ENCODE measurements at places on chromosomes 12 and 14.

DNA sequence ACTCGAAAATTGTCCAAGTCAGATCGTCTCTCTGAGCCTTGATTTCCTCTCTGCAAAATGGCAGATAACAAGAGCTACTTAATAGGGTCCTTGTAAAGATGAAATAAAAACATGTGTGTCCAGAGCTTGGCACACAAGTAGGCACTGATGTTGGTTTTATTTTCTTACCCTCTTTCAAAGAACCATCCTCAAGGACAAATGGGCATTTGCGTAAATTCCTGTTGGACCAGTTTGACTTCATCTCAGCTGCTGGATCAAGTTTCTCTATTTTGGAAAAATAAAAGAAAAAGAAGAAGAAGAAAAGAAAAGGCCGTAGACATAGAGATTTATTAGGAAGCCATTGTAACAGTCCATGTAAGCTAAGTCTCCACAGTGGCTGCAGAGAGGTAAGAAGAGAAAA is 47.2 kb downstream of the MAP1LC3B2 start:
- DNase-seq, result no peak

DNA sequence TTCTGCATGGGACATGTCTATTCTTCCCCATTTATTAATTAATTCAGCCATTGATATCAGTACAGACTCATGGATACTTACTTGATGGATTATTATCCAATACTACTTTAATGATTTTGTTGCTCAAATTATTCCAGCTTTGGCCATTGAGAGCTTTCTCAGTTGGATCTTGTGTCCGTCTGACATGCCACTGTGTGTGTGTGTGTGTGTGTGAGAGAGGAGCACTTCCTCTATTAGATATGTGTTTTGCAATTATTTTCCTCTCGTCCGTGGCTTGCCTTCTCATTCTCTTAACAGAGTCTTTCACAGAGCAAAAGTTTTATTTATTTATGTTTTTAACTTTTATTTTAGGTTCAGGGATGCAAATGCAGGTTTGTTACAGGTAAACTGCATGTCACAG is 194.2 kb downstream of the ADGRD1 start:
- no peak for DNase-seq

DNA sequence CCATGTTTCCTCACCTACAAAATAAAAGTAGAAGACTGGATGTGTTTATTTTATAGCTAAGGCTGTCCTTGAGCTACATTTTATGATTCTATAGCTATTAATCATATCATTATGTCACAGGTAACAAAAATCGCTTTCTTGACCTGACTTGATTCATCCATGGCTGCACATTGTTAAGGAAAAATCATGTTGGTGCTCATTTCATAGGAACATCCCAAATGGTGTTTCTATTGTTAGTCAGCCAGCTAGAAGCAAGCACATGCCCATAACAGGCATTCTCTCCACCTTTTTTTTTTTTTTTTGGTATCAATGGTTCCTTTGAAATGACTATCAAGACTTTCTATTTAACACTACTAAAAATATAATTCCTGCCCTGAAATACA is 45.3 kb upstream of the PTHLH start:
- no peak for DNase-seq

DNA sequence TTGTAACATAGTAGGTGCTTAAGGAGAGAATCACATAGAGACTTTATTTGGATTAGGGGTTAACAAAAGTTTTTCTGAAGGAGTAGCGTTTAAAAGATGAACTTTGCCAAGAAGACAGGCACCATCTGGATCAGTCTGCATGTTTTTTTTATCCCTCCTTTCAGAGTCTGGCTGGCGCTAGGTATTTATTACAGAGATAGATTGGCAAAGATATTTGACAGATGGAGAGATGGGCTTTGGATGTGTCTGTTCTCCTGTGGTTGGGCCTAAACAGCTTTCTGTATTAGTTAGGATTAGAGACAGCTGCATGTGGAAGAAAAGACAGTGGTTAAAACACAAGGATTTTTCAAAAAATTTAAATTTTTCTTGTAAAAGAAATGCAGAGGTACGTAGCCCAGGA is 133.9 kb downstream of the C12orf75 start:
- no peak for DNase-seq

GRCh38 chr12:68354977-68355541 is 22.9 kb upstream of the MDM1 start:
- no peak for DNase-seq

DNA sequence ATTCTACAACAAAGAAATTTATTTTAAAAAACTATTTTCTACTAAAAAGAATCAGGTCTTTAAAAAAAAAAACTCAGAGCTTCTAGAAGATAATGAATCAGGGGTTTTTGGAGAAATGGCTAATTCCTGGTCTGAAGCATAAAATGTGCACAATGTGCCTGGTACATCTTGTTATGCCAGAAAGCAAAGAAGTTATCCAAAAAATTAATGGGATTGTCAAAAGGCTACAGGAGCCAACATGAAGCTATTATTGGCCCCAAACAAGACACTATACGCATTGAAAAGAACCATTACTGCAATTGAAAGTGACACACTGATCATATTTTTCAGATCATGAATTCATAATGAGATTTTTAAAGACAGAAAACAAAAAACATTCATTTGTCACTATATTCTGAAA is 19.3 kb upstream of the TUBA1A start:
- DNase-seq, result no peak

DNA sequence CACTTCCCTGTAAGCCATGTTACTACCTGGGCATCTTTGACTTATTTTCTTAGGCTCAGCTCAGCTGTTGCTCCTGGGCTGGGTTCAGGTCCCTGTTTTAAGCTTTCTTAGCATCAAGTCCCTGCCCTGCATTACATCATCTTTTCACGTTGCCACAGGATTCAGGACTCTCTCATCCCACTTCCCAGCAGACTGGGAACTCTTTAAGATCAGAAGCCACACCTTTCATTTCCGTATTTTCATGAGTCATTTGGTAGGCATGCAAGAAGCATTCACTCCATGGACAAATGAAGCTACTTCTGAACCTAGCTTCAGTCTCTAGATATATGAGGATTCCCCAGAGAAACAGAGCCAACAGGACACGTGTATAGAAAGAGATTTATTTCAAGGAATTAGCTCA is 726.8 kb downstream of the VRK1 start:
- DNase-seq, result no peak

GRCh38 chr12:116855744-116856470 is 25.3 kb downstream of the HRK start:
- DNase-seq, result no peak

DNA sequence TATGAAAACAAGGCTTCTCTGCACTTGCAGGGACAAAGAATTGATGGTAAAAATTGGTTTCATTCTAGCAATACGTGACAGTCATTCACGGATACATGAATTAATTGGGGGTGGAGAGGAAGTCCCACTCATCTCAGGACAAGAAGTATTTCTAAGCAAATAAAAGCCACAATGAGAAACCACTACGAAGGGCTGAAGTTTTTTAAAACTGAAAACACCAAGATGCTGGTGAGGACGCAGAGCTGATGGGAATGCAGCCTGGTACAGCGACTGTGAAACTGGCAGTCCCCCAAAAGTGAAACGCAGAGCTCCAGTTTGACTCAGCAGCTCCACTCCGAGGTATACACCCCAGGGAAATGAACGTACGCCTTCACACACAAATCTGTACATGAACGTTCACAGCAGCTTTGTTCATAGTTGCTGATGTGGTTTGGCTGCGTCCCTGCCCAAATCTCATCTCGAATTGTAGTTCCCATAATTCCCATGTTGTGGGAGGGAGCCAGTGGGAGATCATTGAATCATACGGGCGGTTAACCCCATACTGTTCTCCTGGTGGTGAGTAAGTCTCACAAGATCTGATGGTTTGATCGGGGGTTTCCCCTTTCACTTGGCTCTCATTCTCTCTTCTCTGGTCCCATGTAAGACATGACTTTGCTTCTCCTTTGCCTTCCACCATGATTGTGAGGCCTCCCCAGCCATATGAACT is 89.0 kb downstream of the SCARB1 start:
- no peak for DNase-seq

DNA sequence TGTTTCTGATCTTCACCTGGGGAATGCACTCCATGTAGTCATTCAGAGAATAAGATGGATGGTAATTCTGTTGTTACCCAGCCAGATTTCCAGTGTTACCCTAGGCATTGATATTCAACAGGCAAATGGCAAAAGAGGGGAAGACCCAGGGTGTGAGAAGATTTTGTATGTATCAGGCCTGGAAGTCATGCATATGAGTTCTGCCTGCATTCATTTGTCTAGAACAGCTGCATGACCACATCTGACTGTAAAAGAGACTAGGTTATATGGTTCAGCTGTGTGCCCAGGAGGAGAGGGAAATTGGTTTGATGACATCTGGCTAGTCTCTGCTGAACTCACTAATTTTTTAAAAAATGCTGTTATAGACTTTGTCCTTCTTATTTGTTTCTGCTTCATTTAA is 224.9 kb downstream of the NAV3 start:
- DNase-seq, result no peak

GRCh38 chr12:108589840-108590229 is 8.0 kb downstream of the TMEM119 start:
- no peak for DNase-seq

GRCh38 chr12:131095826-131096680 is 142.3 kb downstream of the ADGRD1 start:
- no peak for DNase-seq

DNA sequence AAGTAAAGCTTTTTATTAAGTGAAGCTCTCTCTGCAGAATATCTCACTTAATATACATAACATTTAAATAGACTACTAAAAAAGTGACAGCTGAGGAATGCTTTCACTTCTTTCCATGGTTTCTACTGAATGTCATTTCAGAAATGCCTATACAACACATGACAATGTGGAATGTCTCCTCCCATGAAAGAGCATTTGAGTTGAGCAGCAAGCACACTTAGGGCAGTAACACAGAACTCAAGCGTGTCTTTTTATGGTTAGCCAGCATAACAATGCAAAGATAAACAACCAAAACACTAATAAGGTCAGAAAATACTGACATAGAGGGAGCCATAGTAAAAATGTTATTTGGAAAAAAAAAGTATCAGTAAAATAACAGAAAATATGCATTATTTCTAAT is 9.4 kb downstream of the PPP1R12A start:
- DNase-seq, result no peak
